ENCODE measurements at places on chromosomes 11 and 22.

- no peak for DNase-seq
These were observed 87.1 kb upstream of the SHANK2 start for GRCh38 chr11:71339396-71339881.

- DNase-seq, result no peak
These were observed 202.2 kb upstream of the NAV2 start for GRCh38 chr11:19510468-19510867.

GRCh38 chr11:44633641-44634040, 68.2 kb downstream of the CD82 start:
- DNase-seq, result no peak

DNA sequence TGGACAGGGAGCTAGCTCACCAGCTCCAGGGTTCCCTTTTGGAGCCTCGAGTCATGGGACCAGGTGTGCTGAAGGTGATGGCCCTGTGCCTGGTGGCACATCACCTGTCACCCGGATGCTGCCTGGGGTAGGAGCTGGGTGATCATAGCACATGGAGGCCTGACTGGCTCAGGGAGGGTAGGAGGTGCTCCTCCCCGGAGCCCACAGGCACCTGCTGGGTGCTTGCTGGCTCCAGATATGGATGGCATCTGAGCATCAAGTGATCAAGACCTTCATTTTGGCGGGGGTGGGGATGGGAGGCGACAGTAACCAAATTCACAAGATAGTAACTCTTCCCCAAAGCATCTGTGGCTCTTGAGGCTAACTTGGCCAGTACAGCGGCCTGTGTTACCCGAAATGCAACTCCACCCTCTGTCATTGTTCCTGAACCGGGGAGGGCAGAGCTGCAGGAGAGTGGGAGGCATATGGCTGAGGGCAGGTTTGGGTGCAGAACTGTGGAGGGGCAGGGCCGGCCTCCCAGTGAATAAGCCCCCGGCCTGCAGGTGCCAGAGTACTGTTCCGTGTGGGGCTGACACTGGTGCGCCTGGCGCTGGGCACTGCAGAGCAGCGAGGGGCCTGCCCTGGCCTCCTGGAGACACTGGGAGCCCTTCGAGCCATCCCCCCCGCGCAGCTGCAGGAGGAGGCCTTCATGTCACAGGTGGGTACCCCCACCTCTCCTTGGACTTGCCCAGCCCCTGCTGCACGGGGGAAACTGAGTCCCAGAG, 4.7 kb downstream of the TBC1D10C start:
- DNase-seq, result no peak

DNA sequence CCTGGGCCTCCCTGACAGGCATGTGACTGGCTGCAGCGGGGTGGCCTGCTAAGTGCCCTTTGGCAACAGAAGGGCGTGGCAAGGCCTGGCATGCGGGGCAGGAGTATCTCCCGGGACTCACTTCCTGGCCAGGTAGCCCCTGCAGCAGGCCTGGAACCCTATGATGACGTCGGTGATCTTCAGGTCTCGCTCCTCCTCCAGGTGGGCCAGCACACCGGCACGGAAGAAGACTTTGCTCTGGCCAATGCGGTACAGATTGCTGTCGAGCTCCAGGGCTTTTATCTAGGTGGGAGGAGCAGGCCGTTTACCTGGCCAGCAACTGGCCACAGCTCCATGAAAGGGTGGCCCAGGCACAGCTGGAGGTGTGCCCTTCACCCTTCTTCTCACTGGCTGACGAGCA, 50.9 kb downstream of the APOL1 start:
- no peak for DNase-seq

GRCh38 chr22:23305321-23305910, 125.1 kb downstream of the BCR start:
- no peak for DNase-seq

DNA sequence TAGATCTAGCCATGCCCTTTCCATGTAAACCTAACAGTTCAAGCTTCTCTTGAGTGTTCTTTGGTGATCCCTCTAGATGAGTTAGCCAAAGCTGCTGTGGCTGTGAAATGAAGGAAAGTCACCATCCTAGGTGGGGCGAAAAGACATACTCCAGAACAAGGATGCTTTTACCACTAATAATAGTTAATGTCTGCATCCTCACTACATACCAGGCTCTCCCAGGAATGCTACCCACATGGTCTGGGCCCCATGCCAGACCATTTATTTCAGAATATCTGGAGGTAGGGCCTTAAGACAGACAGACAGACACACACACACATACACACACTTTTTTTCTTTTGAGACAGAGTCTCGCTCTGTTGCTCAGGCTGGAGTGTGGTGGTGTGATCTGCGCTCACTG, 14.7 kb downstream of the ABTB2 start:
- no peak for DNase-seq

DNA sequence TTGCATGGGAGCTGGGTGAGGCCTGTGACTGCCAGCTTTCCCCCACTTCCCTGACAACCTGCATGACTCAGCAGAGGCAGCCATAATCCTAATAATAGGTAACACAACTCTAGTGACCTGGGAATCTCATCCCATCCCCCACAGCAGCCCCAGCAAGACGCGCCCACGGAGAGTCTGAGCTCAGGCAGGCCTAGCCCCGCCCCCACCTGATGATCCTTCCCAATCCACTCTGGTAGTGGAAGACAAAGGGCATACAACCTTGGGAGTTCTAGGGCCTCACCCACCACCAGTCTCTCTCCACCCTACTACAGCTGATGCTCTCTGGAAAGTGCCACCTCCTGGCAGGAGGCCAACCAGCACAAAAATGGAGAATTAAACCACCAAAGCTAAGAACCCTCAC, 60.3 kb downstream of the CWF19L2 start:
- no peak for DNase-seq

- no peak for DNase-seq
These were observed 11.4 kb downstream of the ATG16L2 start for GRCh38 chr11:72825661-72826060.

DNA sequence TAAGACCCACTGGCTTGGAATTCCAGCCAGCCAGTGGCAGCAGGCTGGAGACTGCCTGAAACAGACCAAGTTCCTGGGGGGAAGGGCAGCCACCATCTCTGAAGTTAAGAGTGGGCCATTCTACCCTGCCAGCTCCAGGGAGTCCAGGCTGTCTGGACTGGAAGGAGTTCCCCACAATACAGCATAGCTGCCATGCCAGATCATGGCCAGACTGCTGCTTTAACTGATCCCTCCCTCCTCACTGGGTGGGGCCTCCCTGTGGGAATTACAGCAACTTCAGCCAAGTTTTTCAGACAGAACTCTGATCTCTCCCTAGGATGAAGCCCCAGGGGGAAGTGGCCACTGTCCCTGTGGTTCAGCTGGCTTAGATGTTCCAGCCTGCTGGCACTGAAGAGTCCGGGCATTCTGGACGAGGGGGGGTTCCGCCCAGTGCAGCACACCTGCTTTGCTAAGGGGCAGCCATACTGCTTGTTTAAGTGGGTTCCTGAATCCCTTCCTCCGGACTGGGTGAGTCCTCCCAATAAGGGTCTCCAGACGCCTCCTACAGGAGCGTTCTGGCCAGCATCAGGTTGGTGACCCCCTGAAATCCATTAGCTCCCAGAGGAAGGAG, 455.4 kb downstream of the DLG2 start:
- DNase-seq, result no peak

DNA sequence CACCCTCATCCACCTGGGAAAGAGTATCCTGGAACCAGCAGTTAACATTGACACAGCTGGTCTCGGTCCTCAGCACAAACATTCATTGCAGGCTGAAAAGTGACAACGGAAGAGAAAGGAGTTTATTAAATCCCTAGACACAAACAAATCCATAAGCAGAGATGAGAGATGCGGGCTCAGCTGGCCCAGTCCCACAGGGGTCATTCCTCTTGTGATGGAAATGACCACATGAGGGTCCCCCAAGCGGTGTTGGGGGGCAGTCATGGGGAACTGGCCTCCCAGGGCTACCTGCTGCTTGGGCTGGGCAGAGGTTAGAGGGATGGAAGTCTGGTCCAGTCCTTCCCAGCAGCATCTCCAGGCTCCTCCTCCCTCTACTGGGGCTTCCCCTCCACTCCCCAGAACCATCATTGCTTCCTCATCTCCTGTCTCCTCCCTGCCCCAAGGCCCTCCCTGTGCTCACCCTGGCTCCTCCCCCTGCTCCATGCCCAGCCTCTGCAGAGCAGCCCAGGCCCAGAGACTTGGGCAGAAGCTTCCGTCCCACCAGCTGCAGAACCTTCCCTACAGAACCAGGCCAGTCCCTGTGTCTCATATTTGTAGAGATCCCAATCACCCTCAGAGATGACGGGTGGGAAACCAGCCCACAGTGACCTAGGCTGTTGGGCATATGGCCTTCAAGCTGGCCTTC, 5.4 kb upstream of the IGLL5 start:
- DNase-seq, result no peak

GRCh38 chr11:68872216-68873003, 30.7 kb upstream of the CPT1A start:
- DNase-seq, result no peak

- DNase-seq, result no peak
These were observed 80.3 kb downstream of the CADM1 start for GRCh38 chr11:115423728-115424459.

DNA sequence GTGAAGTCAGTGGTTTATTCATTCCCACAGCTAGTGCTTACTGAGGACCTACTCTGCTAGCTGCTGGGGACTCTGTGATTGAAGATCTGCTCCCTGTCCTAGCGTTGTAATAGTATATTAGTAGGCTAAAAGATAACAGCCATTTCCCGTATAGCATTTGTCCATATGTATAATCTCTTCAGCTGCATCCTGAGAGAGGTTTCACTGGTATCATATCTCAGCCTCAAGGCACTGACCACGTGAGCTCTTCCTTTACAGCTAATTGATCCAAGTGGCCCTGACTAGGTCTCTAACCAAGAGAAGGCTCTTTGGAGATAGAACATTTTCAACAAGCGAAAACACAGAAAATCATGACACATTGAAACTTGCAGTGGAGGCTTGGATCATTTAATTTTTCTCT, 110.2 kb downstream of the APIP start:
- no peak for DNase-seq

GRCh38 chr22:41968601-41969000, 642 bp upstream of the SEPTIN3 start:
- DNase-seq, result no peak

GRCh38 chr11:85414175-85414574, 213.0 kb downstream of the DLG2 start:
- no peak for DNase-seq

DNA sequence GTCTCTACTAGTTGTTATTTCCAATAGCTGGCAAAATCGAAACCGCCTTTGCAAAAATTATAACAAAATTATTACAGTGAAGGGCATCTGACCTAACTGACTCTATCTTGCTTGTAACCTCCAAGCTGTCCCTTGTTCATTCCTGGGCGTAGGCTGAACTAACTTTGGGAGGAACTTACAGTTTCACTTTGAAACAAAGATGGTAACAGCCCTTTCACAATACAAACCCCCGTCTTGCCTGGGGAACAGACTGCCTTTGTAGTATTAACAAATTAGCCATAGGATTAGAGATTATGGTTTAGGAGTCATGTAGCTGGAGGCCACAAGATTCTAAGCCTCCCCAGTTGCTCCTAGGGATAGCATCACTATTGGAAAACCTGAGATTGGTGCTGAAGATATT, 131.6 kb upstream of the HSD17B12 start:
- no peak for DNase-seq

All from activated T-cell treated with anti-CD3 and anti-CD28 coated beads for 48 hours (primary cell).